ENCODE measurements at places on chromosomes 1 and 21.

DNA sequence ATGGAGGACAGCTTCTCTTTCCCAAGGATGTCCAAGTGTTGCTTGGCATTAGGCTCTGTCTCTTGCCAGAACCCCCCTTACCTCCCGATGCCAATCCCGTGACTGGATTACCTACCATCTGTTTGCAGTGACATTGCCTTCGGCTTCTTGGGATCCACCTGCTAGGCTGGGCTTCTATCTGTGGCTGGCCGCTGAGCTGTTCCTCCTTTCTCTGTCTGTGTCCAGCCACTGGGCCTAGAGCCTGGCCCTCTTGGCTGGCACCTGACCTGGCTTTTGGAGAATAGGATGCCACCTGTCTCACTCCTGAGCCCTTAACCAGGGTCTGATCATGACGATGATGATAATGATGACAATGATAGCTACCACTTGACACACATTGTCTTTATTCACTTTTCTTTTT is 41.6 kb upstream of the STUM start:
- no peak for DNase-seq

- no peak for DNase-seq
These were observed 1.9 kb downstream of the ETNK2 start for GRCh38 chr1:204149635-204150565.

DNA sequence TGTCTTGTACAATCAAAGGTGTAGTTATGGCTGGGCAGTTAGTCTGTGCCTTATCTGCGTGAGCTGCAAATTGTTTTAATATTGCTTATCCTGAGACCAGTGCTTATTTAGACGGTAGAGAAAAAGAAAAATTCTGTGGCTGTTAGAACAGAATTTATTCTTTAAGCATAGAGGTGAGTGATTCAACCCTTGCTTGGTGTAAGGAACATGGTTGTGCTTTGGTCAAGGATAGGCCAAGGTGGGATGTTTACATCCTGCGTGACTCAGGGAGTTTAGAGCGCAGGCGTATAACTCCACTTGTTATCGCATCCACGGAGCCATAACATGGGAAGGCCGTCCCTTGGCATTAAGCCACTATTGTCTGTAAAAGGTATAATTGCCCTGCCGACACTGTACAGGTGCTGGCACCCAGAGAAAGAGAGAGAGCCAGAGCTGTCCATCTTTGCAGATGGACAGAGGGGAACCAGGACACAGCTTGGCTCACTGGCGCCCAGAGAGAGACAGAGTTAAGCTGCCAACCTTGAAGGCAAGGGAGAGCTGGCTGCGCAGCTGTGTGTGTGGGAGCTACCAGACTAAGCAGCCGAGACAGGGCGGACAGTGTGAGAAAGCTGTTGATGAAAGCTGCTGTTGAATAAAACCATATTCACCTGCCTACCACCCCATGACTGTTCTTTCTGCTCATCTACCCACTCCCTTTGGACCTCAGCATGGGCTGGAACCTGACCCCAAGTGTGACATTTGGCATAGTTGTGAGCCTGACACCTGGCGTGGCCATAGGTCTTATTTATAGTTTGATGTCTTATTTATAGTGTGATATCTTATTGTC is 200.4 kb downstream of the DYRK1A start:
- no peak for DNase-seq

GRCh38 chr1:33276573-33277298 is 20.4 kb downstream of the ZNF362 start:
- no peak for DNase-seq

- no peak for DNase-seq
These were observed 60.3 kb upstream of the RGS7 start for GRCh38 chr1:241417258-241417657.

DNA sequence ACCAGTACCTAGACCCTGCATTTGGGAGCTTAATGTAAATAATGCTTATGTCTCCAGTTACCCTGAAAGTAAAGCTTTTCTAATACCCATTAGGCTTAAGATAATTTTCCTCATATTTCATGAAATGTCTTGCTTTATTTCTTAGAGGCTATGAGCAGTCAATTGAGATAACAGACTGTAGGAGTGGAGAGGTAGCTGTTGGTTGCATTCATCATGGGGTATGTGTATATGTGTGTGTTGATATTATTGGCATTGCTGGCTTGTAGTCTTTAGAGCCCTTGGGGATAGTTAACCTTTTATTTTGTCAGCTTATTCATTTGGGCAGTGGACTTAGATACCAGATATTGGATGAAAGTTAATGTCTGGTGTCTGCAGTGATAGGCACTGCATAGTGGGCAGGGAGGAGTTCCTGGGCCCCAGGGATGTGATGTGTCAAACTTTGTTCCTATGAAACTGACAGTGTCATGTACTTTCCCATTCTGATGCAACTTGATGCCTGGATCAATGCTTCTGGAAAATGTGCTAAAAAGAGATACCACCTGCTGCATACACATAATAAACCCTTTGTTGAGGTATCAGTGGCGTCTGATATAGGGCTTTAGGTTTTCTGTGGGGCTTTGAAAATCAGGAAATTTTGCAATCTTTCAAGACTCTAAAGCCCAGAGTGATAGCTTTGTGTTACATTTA is 83.9 kb downstream of the MAST2 start:
- DNase-seq, result no peak

DNA sequence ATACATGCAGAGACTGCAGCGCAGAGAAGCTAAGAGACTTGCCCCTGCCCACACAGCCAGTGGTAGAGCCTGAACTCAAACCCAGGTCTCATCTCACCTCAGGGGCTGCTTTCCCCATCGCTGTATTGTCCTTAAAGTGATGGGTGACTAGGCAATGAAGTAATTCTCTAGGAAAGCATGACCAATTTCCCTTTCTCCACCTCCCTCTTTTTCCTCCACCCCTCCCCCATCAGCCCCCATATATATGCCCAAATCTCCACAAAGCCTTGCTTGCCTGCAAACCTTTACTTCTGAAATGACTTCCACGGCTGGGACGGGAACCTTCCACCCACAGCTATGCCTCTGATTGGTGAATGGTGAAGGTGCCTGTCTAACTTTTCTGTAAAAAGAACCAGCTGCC is at the start of gene IL24:
IL24 (plus strand) TSS at position 269 of the 400 bp plus-strand sequence. CDS start 390 bp downstream, outside the sequence.
- DNase-seq, result no peak

DNA sequence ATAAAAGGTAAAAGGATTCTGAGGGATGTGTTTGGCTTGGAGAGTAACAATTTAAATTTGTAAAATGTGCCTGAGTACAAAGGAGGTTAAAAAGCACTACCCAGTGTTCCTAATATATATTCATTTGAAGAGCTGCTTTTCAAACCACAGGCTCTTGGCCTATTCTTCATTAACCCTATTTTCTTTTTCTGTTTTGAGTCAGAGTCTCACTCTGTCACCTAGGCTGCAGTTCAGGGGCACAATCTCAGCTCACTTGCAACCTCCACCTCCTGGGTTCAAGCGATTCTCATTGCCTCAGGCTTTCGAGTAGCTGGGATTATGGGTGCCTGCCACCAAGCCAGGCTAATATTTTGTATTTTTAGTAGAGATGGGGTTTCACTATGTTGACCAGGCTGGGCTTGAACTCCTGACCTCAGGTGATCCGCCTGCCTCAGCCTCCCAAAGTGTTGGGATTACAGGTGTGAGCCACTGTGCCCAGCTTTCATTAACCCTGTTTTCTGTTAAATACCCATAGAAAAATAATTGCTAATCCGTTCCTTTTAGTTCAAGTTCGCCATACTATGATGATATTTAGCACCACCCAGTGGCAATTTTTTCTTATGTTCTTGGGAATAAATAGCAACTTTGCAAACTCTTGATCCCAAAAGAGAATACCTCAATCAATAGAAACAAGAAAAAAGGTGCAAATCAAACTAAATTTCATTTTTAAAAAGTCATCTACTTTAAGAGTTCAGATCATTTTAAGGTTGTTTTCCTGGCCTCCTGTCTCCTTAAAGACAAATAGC is 30.5 kb downstream of the ZBTB8OS start:
- no peak for DNase-seq

GRCh38 chr1:222634180-222635013 is 16.5 kb downstream of the MIA3 start:
- DNase-seq, result peak; percentile 80

- DNase-seq, result no peak
These were observed 359.9 kb upstream of the ST6GALNAC5 start for GRCh38 chr1:76507376-76507775.

DNA sequence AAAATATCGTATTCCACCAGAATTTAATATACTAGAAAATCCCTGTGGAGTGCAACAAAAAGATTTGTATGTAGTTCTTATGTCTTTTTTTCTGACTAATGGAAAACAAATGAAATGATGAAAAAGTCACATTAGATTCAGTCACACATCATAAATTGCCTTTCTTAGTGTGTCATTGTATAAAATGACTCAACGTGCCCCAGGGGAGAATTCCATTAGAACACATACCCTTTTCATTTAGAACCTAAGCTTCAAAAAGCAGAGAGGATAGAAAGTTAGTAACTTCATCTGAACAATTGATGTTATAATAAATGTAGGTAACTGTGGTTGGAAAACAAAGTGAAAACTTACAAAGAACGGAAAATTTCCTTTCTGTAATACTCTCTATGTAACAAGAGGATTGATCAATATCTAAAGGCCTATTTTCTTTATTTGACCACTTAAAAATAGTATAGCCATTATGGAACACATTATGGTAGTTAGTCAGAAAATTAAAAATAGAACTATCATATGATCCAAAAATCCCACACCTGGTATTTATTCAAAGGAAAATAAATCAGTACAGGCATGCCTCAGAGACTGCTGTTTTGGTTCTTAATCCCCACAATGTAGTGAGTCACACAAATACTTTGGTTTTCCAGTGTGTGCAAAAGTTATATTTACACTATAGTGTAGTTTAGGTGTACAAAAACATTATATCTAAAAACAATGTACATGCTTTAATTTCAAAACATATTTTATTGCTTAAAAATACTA is 1016.1 kb downstream of the KCNT2 start:
- no peak for DNase-seq

DNA sequence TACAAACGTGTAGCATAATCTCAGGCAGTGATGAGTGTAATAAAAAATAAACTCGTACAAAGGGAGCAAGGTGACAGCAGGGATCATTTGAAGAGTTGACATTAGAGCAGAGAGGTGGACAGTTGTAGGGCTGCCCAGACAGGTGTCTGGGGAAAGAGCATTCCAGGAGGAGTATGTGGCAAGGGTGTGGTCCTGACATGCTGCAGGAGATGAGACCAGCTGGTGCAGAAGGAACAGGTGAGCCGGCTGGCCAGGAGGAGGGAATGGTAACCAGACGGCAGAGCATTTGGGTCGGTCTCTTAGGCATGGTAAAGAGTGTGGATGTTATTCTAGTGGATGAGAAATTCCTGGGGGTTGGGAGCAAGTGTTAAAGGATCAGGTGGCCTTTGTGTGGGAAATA is 306.3 kb downstream of the LMX1A start:
- DNase-seq, result no peak

GRCh38 chr1:182968151-182968741 is 15.3 kb upstream of the SHCBP1L start:
- DNase-seq, result no peak

GRCh38 chr1:110471131-110471530 is 20.2 kb downstream of the PROK1 start:
- DNase-seq, result no peak

DNA sequence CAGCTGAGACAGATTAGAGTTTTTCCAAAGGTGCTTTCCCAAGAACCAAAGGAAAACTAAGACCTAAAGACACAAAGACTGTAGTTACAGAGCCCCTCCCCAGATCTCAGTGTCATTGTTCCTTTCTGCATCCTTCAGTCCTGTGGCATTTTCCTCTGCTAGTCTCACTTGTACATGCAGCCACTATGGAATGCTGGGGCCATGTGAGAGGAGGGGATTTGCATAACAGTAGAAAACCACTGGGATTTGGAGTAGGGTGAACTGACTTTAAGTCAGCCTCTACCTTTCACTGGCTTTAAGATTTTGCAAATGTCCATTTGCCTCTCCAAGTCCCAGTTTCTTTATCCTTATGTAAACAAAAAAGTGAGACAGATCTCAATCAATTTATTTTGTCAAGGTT is 119.4 kb upstream of the F3 start:
- no peak for DNase-seq

DNA sequence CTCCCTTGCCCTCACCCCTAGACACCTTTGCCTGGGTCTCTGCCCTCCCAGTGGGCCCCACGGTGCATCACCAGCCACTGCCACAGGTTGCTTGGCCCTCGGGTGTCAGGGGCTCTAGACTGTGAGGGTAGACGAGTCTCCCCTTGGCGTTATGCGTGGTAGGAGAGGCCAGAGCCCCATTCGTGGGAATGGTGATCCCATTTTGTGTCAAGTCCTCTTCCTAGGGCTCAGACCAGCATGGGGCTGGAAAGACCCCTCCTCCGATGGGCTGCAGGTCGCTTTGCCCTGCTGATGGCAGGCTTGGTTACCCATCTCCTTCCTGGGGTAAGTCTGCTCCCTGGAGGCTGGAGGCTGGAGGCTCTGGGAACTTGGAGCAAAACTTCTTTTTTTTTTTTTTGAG is 42.4 kb downstream of the SLC30A1 start:
- DNase-seq, result no peak

- no peak for DNase-seq
These were observed 18.3 kb downstream of the CAPN8 start for GRCh38 chr1:223647249-223647648.

DNA sequence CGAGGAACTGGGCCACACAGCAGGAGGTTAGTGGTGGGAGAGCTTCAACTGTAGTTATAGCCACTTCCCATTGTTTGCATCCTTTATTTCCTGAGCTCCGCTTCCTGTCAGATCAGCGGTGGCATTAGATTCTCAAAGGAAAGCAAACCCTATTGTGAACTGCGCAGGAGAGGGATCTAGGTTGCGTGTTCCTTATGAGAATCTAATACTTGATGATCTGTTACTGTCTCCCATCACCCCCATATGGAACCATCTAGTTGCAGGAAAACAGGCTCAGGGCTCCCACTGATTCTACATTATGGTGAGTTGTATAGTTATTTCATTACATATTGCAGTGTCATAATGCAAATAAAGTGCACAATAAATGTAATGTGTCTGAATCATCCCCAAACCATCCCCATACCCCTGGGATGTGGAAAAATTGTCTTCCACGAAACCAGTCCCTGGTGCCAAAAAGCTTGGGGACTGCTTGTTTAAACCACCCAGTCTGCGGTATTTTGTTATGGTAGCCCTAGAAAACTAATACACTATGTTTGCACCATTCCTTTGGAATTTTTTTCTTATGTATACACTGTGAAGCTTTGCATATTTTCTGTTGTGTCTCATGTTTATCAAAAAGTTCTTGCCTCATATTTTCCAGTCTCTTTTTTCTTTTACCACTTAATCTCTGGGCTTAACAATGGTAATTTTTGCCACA is 136.6 kb upstream of the IVNS1ABP start:
- no peak for DNase-seq

DNA sequence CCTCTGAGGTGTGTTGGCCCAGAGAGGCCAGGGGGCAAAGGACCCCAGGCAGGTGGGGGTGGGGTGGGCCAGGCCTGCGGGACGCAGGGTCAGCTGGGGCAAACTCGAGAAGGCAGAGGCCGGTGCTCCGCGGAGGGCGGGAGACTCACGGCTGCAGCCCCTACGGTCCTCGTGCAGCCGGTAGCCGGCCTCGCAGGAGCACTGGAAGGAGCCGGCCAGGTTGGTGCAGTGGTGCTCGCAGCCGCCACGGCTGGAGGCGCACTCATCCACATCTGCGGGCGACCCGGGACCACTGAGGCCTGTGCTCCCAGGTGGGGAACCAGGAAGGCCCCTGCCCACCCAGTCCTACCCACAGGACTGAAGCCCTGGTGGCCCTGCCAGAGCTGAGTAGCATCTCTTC is 55.3 kb downstream of the ARHGEF16 start:
- DNase-seq, result no peak

Data from right renal cortex interstitium (tissue), 3 donors.